Breast epithelium (tissue), 4 donors: ENCODE measurements at places on chromosomes 1 and 21. TPM values are rescaled to one million over a fixed set of nuclear protein-coding genes. Genes with fewer than 3 reads are reported as not detected.

ZBTB8B gene
- 0.15 TPM for total RNA-seq

DNA sequence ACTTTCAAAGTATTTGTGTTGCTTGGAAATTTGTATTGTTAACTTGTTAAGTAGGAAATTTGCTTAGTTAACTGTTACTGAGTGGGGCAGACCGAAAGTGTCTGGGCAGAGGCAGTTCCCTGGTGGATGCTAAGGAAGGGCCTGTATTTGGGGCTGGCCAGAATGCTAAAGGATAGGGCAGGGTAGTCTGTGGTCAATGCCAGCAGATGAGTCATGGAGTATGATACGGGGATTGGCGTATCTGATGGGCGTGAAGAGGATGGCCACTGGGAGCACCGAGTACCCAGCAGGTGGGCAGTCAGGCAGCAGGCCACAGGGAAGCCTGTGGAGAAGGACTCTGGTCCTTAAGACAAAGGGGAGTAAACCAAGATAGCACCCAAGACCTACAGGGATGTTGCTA is 46.6 kb upstream of the SCAF4 start:
- DNase-seq: no peak

DNA sequence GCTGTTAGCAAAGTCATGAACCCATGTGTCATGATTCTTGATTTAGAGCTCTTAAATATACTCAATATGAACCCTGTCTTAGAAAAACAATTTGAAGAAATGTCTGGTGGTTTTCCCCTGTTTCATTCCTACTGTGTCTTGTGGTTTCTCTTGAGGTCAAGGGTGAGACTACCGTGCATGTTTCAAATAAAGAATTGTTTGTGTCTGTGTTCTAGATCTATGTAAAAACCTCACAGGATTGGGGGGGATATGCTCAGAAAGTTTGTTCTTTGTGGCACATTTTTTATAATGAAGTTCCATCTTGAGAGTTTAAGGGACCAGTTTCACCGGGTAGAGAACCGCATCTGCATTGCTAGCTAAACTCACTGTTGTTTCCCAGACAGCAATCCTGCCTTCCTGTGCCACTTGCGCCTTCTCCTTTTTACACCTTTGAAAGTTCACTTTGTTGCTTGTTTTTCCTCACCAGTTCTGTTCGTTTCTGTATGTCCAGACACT is 30.9 kb upstream of the CACYBP start:
- DNase-seq: no peak

DNA sequence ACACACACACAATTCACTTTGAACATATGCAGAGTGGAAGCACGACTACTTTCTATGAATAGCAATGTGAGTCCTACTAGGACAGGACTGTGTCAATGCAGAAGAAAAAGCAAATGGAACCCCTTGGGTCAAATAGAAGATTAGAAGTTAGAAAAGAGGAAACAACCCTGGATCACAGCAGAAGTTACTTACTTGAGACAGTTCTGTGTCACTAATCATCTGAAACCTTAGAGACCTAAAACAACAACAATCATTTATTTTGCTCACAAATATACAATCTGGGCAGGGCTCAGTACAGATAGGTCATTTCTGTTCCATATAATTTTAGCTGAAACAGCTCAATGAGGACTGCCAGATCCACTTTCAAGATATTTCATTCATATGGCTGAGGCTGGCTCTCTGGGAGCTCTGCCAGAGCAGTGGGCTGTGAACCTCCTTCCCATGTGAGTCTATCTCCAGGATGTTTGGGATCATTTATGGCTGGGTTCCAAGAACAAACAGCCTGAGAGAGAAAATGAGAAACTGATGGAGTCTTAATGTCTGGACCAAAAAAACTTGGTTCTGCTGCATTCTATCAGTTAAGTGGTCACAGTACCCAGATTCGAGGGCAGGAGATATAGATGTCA is 42.5 kb upstream of the IL10 start:
- DNase-seq: no peak

GRCh38 chr21:44269090-44269489 is 7.4 kb upstream of the DNMT3L start:
- no peak for DNase-seq
